ENCODE measurements at places on chromosomes 5 and 9.

GRCh38 chr5:76689321-76690036 lies 26.4 kb upstream of the F2R start:
- no peak for DNase-seq

- no peak for DNase-seq
Observed at GRCh38 chr5:147049764-147050163, 171.2 kb upstream of the PPP2R2B start.

GRCh38 chr5:178434851-178435250 lies 155.3 kb downstream of the COL23A1 start:
- peak; percentile 32 for DNase-seq

DNA sequence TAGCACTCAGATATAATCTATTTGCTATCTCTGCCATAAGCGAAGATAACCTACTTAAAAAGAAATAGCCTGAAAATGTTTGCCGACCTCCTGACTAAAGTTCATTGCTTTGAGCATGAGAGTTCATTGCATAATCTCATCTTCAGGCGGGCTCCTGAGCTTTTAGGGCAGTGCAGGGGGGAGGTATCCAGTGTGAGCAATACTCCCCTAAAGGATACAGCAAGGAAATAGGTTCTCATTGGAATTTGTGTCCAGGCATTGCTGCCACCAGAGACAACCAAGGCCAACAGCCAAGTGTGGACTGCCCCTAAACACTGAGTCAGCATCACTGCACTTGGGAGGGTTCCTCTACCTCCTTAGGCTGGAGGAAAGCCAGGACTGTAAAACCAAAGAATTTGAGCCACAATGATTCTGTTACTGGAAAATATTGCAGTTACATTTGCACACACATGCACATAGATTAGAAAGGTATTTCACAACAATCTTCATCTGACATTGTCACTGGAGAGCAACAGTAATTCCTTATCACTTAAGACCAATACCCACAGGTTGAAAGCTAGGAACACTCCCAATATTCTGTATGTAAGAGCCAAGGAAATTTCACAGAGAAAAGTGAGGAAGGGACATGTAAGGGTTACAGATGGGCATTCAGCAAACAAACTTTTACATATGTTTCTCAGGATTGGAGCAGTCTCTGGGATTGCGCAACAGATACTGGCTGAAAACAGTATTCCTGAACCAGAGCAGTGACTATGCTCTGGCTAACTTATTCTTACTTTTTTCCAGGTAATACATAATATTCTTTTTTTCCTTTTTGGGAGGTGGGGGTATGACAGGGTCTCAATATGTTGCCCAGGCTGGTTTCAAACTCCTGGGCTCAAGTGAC lies 98.6 kb upstream of the TLE1 start:
- no peak for DNase-seq

- no peak for DNase-seq
Observed at GRCh38 chr5:37492778-37493555, 113.8 kb downstream of the WDR70 start.

- no peak for DNase-seq
Observed at GRCh38 chr9:135165756-135166519, 78.5 kb downstream of the OLFM1 start.

GRCh38 chr9:131516930-131517329 lies 14.1 kb downstream of the UCK1 start:
- DNase-seq, result no peak

DNA sequence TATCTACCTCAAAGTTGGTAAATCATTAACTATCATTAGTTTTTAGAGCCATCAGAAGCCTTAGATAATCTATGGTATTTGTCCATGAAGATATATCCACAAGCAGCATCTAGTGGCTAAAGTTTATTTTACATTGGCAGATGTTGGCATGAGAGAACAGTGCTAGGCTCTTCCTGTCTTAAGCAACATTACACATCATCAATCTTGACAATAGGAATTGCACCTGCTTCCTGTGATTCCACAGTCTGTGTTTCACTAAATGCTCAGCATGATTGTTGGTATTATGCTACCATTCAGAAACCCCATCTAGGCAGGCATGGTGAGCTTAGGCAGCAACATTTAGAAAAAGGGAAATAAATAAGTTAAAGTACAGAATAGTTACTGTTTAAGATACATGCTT lies 246.6 kb downstream of the SLCO4C1 start:
- DNase-seq, result no peak

- no peak for DNase-seq
Observed at GRCh38 chr5:69105996-69106906, 12.4 kb downstream of the SLC30A5 start.

DNA sequence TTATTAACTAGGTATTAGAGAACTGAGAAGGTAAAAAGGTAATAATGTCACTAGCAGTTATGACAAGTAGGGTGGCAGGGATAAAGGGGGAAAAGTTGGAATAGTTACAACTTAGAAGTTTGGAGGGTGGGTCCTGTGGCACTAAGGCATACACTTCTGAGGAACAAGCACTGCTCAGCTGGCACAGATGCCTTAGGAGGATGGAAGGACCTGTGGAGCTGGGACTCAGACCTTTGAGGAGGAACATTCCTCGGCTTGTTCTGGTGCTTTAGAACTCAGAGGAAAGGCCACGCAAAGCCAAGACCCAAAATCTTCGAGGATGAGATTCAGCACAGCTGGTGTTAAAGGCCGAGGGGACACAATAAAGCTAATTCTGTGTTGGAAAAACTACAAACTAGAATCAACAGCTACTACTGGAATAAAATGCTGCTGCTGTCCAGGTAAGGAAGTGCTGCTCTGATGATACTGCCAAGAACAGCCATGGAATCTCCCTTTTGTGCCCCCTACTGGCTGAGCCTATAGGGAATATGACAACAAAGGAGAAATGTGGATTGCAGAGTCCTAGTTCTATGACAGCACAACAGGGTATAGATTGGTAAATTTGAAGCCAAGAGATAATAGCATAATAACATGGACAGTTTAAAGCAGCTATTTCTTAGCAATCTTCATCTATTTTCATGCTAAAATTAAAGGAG lies 126.7 kb downstream of the SLC25A46 start:
- DNase-seq, result no peak

GRCh38 chr5:111254613-111255012 lies 30.4 kb downstream of the CAMK4 start:
- DNase-seq, result no peak

GRCh38 chr9:20744036-20744630 lies 60.1 kb downstream of the FOCAD start:
- DNase-seq, result no peak

DNA sequence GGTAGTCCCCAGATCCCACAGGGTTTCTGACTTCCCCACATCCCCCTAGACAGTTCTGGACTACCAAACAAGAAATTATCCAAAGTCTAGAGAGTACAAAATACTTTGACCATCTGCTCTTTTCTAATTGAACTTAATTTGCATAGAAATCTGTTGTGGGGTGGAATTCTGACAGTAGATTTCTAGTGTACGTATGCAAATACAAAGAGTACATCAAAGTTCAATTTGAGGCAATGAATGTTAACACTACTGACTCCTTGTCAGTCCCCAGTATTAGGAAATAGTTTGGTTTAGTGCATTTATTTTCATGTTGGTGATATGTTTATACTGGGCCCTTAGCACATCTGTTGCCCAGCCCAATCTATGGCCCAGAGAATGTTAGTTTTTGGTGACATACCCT lies 292.6 kb downstream of the CETN3 start:
- no peak for DNase-seq

DNA sequence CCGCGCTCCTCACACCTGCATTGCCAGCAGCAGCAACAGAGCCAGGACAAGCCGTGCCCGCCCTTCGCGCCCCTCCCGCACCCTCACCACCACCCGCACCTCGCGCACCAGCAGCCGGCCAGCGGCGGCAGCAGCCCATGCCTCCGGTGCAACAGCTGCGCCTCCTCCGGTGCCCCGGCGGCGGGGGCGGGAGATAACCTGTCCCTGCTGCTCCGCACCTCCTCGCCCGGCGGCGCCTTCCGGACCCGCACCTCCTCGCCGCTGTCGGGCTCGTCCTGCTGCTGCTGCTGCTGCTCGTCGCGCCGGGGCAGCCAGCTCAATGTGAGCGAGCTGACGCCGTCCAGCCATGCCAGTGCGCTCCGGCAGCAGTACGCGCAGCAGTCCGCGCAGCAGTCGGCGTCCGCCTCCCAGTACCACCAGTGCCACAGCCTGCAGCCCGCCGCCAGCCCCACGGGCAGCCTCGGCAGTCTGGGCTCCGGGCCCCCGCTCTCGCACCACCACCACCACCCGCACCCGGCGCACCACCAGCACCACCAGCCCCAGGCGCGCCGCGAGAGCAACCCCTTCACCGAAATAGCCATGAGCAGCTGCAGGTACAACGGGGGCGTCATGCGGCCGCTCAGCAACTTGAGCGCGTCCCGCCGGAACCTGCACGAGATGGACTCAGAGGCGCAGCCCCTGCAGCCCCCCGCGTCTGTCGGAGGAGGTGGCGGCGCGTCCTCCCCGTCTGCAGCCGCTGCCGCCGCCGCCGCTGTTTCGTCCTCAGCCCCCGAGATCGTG lies 517 bp downstream of the KCNN2 start:
- DNase-seq, result no peak

DNA sequence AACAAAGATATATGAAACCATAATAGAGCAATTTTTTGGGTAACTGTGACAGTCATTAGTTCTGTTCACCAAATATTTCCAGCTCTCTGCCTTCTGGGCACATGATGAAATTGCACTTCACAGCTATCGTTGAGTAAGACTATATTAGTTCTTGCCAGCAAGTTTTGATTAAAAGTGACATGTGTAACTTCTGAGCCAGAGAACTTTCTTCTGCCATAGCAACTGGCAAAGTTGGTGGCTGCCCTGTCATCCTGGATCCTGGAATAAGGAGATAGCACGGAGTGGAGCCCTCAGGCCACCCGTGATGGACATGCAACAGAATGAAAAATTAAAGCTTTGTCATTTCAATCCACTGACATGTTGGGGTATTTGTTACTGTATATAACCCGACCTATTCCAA lies 194.4 kb upstream of the VCAN start:
- no peak for DNase-seq

DNA sequence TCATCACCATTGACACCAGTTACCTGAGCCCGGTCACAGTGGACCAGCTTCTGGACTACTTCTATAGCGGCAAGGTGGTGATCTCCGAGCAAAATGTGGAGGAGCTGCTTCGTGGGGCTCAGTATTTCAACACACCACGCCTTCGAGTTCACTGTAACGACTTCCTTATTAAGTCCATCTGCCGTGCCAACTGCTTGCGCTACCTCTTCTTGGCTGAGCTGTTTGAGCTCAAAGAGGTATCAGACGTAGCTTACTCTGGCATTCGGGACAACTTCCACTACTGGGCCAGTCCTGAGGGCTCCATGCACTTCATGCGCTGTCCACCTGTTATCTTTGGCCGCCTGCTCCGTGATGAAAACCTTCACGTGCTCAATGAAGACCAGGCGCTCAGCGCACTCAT lies 520 bp downstream of the CCIN start:
- no peak for DNase-seq

- no peak for DNase-seq
Observed at GRCh38 chr5:76986825-76987526, 34.1 kb downstream of the CRHBP start.

- DNase-seq, result no peak
Observed at GRCh38 chr9:6184749-6185645, 30.6 kb upstream of the IL33 start.

- peak; percentile 63 for DNase-seq
Observed at GRCh38 chr5:141560725-141561483, 57.9 kb downstream of the DIAPH1 start.

- DNase-seq, result no peak
Observed at GRCh38 chr9:38059233-38059936, 9.6 kb downstream of the SHB start.

- no peak for DNase-seq
Observed at GRCh38 chr5:56574778-56575177, 240.6 kb upstream of the MAP3K1 start.

DNA sequence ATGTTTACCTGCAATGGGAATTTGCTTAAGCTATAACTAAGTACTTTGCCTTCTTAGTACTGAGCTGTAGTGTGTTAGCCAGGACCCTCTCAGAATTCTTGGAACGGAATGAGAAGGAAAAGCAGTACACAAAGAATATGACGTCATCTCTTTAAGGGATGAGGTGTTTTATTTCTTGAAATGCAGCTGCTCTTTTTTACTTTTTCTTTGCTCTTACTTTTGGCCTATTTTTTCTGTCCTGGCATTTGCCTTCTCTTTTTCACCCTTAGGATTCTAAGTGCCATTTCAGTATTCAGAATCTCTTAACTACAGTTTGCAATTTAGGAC lies 10.1 kb downstream of the KIF2A start:
- no peak for DNase-seq

DNA sequence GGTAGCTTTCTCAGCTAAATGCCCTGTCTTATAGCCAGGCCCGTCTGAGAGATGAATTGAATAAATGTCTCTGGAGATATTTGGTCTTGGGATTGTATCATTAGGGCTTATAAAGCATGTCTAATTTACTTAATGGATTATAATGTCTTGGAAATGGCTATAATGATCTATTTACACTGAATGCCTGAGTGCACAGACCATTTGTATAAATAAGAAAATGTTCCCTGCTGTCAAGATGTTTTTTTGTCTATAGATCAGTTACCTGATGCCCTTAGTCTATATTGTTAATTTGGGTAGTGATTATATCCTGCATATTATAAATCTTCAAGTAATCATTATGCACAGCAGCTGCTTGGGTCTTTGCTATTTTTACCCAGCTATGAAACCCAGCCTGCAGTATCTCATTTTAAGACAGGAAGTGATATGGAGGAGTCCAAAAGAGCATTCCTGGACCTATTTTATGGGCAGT lies 112.9 kb upstream of the ACTBL2 start:
- DNase-seq, result no peak

- no peak for DNase-seq
Observed at GRCh38 chr5:33688526-33688925, 203.3 kb downstream of the ADAMTS12 start.
